ENCODE measurements at places on chromosomes 2 and 18.
A peak's percentile ranks its signal among the peaks of the same experiment; 100 is the strongest.

GRCh38 chr2:221726894-221727513 lies 154.9 kb upstream of the EPHA4 start:
- no peak for DNase-seq

GRCh38 chr18:23135550-23136325 lies 453 bp downstream of the CABLES1 start:
- DNase-seq = peak; percentile 74

DNA sequence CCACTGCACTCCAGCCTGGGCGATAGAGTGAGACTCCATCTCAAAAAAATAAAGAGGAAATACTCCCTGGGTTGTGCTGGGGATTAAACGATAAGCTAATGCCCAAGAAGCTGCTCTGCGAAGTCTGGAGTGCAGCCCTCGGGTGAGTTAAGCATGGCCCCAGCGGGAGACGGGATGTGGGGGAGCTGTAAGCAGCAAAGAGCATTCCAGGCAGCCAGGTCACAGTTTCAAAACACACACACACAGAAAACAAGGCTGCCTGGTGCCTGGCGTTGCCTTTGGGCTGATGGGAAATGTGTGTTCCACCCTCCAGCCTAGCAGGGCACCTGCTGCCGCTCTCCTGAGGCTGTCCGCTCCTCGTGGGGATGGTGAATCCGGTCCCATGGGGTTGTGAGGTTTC lies 24.1 kb downstream of the ODC1 start:
- DNase-seq = no peak

GRCh38 chr2:63977904-63978303 lies 41.3 kb downstream of the VPS54 start:
- no peak for DNase-seq

DNA sequence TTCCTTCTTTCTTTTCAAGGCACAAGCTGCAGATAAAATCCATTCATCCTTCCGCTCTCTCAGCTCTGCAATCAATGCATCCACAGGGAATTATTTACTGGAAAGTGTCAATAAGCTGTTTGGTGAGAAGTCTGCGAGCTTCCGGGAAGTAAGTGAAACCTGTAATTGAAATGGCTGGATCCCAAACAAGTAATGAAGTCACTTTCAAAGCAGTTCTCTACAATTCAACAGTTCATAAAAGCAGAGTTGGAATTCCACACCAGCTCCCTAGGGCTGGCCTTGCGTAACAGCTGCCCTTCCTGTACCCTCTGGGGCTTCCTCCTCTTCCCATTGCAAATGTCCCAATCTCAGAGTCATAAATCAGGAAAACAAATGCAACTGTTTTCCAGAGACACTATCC lies 9.6 kb downstream of the SERPINB2 start:
- DNase-seq = no peak

- no peak for DNase-seq
Measured at GRCh38 chr2:197975931-197976519, 171.6 kb downstream of the PLCL1 start.

DNA sequence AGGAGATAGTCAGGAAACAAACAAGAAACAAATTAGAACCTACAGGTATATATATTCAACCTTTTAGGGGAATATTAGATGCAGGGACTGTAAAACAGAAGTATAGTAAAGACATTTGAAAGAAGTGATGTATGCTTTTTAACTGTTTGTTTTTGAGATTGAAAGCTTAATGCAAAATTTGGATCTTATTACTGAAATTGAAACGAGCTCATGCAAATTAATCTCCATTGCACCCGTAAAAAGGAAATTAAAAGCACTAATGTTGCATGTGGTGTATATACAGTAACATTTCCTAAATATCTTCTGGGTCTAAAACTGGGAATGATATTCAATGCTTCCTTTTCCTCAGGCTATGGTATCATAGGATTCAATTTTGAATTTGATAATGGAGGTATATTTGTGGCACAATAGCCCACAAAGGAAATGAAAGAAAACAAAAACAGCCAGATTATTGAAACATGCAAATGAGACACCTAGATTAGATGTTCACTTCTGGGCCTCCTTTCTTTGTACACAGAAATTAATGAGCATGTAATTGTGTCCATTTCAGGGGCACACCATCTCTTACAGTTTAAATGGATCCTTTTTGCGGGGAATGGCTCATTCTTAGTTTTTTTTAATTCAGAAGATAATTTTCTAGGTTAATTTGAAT lies 1.6 kb upstream of the ELOA2 start:
- no peak for DNase-seq

- DNase-seq = no peak
Measured at GRCh38 chr2:58871469-58872142, 630.5 kb upstream of the FANCL start.

GRCh38 chr2:123502931-123503330 lies 522.2 kb upstream of the CNTNAP5 start:
- DNase-seq = no peak

DNA sequence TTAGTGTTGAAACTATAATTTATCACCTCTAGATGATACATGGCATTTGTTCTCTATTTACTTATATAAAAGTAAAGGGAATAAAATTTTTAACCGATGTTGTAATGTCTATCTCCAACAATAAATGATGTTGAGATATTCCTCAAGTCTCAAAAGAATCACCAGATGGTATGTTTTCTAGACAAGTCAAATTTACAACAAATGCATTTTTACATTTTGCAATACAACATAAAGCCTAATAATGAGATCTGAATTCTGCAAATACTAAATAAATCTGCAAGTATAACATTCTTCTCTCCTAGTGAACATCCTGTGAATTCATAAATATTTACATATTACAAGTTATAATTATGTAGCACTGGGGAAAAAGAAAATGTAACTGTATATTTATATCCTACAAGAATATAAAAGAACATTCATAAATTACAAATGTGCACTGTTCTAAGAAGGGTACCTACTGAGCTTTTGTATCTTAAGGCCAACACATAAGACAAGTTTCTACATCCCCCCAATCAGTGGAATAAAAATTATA lies 1504.4 kb upstream of the ZEB2 start:
- no peak for DNase-seq

DNA sequence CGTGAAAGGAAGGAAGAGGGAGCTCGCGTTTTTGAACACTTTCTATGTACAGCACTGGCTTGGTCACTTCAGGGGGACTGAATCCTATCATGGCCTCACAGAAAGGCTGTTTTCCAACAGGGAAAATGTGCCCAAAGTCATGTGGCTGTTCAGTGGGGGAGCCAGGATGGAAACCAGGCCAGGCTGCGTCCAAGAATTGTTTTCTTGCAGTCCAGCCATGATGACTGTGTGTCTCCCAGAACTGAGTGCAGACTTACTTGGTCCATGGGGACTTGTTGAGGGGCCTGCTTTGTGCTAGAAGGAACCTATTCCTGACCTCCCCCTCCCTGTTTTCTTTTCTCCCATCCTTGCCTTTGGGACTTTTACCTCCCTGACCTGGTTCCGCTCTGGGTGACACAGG lies 46.9 kb downstream of the EMILIN2 start:
- no peak for DNase-seq

DNA sequence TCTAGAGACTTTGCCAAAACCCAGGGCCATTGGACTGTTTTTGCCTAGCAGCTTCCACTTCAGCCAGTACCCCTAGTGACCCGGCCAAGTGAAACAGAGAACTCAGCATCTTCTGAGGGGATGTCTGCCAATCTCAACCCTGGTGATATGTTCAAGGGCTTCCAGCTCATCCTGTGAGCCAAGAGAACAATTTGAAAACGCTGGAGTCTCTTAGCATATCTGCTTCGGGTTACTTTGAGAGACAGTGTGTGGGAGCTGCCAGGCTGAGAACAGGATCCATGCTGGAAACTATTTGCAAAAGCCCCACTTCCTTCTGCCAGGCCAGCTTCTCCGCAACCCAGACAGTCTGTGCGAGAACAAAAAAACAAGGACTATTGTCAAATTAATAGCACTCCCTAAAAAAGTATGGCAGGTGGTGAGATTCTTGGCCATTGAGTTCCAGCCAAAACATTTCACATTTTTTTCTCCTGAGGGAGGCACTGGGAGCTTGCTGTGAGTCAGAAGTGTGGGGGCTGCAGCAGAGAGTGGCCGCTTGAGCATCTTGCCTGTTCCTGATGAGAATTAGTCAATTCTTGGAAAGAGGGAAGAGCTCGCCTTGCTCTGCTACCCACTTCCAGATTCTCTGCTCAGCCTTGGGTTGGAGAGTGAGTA lies 395.6 kb upstream of the TRIB2 start:
- DNase-seq = no peak

DNA sequence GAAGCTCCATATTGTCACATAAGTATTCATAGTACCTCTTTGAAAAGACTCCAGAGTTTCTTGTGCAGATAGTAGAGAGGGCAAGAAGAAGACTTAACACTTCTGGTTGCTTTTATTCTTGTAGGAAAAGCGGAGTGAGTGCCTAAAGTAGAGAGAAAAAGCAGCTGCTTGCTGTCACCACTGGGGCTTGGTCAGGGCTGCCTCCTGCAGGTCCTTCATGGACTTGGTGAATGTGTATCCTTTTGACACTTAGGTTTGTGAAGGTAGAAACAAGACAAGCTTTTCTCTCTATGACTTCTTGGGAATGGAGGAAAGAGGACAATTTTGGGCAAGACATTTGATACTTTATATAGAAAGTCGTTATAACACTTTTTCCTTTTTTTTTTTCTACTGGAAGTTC lies 312.8 kb upstream of the FANCL start:
- DNase-seq = no peak

DNA sequence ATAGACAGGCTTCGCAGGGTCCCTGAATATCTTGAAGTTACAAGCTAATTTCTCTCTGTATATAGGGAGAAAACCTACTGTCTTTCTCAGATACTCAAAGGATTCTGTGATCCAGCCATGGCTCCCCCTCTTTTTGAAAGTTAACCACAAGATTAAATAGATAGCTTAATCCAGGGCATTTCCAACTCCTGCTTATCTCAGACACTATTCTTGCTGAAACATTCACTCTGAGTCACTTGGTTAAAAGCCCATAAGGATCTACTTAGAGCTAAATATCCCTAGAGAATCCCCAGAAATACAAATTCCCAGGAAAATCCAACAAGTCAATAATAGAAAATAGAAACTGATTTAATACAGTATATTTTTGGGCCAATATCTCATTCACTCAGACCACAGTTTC lies 179.1 kb upstream of the LYPD1 start:
- DNase-seq = no peak

- no peak for DNase-seq
Measured at GRCh38 chr2:47023332-47023731, 107.7 kb upstream of the MCFD2 start.

GRCh38 chr18:1361936-1362335 lies 457.3 kb downstream of the ADCYAP1 start:
- DNase-seq = peak; percentile 21

DNA sequence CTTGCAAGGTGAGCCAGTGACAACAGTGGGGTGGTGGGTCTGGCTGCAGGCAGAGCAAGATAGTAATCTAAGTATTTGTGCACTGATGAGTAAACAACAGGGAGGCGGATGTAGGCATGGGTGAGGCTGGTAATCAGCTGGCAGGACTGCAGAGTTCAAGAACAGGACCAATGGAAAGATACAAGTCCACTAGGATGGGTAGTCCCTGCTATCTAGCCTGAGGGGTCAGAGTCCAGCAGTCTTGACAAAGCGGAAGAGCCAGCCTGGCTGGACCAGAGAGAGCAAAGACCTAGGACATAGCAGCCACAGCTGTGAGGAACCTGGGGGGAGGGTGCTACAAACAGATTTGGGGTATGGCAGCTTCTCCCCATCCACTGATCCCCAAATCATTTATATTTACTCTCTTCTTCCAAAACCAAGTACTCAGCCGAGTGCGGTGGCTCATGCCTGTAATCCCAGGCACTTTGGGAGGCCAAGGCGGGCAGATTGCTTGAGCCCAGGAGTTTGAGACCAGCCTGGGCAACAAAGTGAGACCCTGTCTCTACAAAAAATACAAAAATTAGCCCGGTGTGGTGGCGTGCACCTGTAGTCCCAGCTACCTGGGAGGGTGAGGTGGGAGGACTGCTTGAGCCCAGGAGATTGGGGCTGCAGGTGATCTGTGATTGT lies 25.9 kb downstream of the VIL1 start:
- no peak for DNase-seq

DNA sequence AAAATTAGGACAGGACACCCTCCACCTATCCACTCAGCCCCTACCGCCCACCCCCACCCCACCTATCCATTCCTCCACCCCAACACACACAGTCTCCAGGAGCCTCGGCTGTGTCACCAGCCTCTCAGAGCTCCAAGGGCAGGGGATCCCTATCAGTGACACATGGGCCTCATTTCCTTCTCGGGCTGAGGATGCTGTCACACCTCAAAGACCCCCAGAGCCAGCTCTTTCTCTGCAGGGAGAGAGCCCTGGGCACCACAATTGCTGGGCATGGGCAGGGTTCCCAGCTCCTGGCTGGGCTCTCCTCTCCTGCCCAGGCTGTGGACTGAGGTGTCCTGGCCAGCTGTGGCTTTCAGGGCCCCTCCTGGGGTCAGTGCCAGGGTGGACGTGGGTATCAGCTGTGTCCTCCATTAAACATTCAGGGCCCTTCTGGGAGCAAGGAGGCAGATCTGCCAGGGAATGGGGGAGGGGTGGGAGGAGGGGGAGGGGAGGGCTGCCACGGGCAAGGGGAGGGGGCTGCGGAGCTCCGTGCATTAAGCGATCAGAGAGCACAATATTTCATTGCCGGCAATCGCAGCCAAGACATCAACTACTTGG lies 14.3 kb upstream of the ECEL1 start:
- peak; percentile 69 for DNase-seq

- DNase-seq = peak; percentile 67
Measured at GRCh38 chr2:113218283-113219091, 44.7 kb downstream of the PSD4 start.

- DNase-seq = no peak
Measured at GRCh38 chr2:147345246-147345645, 499.6 kb upstream of the ACVR2A start.

GRCh38 chr2:64987001-64987955 lies 1.9 kb upstream of the SLC1A4 start:
- DNase-seq = peak; percentile 78

- DNase-seq = peak; percentile 34
Measured at GRCh38 chr2:81942136-81942680, 1637.7 kb upstream of the LRRTM1 start.

- DNase-seq = no peak
Measured at GRCh38 chr18:31064130-31064529, 21.6 kb upstream of the DSC3 start.

DNA sequence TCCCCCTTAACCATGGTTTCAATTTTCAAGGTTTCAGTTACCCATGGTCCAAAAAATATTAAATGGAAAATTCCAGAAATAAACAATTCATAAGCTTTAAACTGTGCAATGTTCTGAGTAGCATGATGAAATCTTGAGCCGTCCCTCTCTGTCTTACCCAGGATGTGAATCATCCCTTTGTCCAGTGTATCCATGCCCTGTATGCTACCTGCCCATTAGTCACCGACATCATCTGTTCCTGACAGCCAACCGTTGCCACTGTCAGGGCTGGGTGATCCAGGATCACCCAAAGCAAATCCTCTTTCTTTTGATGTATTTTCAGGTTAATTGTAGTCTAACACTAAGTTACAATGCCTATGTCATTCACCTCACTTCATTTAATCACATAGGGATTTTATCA lies 15.7 kb upstream of the OLA1 start:
- DNase-seq = no peak

DNA sequence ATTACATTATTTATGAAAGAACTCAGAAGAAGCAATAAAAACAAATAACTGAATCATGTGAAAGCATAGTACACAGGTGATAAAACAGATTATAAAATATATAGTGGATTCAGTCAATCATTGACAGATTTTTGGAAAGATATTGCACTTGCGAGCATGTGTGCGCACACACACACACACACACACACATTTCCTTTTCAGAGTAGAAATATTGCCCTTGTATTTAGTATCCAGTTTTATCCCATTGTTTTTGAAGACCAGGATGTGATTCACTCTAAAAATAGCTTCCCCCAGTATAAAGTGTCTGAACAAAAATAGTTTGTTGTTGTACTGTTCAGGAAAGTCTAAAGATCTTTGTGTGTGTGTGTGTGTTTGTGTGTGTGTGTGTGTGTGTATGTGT lies 145.5 kb downstream of the CALCRL start:
- DNase-seq = no peak

Data from brain (organoid and tissue), 16 donors.